ENCODE measurements at places on chromosomes 2 and 18.

DNA sequence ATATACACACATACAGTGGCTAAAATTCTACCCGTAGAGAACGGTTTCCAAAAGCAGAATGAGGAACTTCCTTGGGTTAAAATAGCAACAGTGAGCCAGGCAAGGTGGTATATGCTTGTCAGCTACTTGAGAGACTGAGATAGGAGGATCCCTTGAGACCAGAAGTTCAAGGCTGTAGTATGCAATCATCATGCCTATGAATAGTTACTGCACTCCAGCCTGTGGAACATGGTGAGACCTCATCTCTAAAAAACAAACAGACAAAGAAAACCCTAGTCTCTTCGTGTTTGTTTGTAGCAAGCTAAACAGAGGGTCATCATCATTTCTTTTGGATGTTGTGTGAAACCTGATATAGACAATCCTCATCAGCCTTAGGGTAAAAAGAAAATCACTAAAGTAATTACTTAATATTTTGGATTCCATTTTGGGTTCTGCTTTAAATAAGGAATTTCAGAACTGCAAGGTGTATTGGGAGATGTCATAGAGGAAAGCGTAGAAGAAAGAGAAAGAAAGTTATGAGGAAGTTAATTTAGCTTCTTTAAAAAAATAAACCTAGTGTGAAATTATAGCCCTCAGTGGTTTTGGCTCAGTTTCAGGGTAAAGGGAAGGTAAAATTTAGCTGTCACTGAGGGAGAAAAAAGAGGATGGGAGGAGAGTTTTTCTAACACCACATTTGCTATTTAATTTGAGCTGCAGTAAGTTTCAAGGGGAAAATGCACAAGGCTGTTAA, 46.5 kb downstream of the PLEK start:
- DNase-seq, result no peak

- no peak for DNase-seq
These were observed 11.2 kb downstream of the RND3 start for GRCh38 chr2:150476286-150476685.

GRCh38 chr2:181806039-181806392, 85.5 kb upstream of the ITPRID2 start:
- no peak for DNase-seq

DNA sequence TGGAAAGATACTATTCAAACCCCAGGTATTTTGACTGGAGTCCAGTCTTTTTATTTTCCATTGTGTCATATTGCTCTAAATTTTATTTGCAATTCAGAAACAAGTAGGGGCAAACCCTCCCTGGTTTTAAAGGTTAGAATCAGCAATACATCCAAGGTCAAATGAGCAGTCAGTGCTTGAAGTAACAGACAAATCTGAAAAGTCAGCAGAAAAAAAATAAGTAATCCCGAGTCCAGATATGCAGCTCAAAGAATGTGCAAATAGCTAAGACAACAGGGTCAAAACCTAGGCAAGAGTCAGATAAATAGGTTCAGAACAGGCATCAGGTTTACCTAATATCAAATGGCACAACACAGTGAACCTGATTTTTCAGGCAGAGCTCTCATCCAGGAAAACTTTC, 367.0 kb downstream of the STK39 start:
- DNase-seq, result no peak

- DNase-seq, result no peak
These were observed 82.2 kb downstream of the SOCS6 start for GRCh38 chr18:70370762-70371733.

- no peak for DNase-seq
These were observed 76.5 kb upstream of the HPCAL1 start for GRCh38 chr2:10226038-10226724.

DNA sequence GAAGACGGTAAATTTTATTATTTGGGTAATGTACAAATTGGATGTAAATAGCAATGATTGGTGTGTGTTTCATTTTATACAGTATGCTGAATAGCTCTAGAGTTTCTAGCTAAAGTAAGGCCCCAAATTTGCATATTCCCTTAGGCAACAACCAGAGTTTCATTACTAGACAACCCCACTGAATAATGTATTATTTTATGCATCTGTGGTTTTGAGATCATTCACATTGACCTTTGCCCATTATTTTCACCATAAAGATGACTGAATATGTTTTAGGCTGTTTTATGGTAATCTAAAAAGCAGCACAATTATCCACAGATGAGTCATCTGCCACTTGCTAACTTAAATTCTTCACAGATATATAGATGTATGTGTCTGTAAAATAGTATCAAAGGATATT, 44.5 kb upstream of the C2orf74 start:
- DNase-seq, result no peak

DNA sequence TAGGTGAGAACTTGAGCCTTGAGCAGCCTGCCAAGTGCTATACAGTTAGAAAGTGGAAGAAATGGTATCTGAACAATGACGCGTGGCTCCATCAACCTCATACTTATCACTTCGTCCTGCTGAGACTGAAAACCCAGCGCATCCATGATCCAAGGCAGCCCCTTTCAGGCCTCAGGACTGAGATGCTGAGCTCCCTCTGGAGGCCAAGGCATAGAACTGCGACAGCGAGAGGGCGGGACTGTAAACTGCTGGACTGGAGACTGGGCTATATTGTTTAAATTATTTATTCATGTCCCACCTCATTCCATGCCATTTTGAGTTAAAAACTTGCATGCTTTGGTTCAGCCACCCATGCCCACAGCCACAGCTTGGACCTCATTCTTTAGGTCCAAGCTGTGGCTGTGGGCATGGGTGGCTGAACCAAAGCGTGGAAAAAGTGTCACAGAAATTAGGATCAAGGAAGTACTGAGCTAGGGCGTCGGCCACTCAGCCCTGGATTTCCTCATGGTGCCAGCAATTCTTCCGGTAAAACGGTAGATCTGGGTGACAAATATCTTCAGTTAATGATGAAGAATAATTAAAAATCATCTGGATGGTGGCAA, 195.5 kb downstream of the L3MBTL4 start:
- DNase-seq, result no peak

DNA sequence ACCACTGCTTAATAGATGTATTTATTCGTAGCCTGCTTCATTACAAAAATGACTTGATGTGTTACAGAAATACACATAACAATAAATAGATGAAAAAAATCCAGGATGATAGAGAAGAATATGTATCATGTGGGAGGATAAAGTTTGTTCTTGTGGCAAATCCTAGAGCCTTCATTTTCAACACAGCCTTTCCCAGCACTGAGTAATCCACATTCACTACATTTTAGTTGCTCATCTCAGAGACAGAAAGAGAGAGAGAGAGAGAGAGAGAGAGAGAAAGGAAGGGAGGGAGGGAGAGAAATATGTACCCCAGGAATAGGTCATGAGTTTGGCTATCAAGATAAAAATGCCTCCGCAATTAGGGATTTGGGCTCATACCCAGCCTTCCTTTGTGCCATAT, 144.3 kb downstream of the RBMS1 start:
- DNase-seq, result no peak

DNA sequence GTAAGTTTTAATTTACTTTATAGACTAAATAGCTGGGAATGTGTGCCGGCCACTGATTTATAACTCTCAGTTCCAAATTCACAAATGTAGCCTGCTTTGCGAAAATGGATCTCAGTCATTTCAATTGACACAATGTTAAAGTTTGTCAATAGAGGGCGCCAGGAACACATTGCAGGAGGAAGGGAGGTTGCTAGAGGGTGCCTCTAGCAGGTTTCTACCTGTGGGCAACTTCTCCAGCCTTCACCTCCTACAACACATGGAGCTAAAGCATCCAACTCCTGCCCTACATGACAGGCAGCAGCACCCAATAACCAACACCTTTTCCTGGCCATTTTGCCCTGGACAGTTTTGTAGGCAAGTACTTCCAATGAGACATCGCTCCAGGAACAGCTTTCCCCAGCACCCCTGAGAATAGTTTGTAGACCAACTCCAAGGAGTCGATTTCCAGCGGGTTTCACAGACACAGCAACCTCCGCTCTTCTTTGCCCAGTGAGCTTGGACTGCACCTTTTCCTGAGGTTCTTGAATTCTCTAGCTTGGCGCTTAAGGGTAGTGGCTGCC, 784.8 kb upstream of the CDH2 start:
- no peak for DNase-seq

- DNase-seq, result no peak
These were observed 4.9 kb upstream of the XPO1 start for GRCh38 chr2:61543062-61543461.

DNA sequence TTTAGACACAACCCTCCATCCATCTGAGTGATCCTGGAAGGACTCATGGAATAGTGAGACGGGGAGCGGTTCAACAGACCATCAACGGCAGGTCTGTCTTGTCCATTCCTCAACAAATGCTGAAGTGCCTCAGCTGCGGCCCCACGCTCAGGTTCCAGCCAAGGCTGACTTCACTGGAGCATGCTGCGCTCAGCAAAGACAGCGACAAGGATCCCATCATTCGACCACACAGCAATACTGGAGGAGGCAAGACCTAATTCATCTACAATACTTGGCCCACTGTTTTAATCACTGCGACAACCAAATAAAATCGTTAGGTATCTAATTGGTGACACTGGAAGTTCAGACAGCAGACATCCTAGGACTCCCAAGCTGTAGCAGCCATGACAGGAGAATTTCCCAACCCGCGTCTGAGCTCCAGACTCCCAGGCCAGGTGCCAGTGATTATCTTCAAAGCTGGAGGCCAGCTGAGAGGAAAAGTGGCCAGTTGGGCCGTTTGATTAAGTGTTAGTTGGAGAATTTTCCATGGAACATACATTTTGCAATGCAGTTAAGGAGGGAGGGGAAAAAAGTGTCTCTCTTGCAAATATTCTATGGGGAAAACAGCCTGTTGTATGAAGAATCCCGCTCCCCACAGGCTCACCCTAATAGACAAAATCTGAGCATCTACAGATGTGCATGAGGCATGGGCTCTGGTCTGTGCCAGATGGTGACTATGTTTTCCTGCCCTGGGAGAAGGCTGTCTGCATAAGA, 92.5 kb upstream of the SLC35G4 start:
- no peak for DNase-seq

GRCh38 chr2:8197101-8197500, 484.8 kb upstream of the ID2 start:
- no peak for DNase-seq

DNA sequence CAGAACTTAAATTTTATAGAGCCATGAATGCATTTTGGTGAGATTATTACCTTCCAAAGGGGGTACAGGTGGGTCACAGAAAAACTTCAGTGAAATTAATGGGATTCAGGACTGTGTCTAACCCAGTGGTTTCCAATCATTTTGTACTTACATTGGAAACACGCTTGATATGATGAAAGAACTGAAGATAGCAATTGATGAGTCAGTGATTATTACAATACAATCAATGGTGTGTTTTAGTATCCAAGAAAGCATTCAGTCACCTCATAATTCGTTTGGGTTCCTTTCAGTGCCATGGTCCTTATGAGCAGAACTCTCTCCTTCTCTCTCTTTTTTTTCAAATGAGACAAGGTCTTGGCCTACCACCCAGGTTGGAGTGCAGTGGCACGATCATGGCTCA, 66.5 kb upstream of the IGFBP5 start:
- no peak for DNase-seq

DNA sequence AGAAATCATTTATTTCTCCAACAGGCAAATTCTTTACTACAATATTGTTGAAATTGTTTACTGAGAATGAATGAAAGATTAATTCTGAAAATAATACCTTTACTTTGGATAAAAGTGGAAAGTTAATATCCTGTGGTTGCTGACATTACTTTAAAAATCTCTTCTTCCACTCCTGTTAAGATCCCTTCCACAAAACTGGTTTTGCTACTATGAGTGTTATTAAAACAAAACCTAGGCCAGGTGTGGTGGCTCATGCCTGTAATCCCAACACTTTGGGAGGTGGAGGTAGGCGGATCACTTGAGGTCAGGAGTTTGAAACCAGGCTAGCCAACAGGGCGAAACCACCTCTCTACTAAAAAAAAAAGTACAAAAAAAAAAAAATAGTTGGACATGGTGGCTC, 123.9 kb upstream of the CCDC150 start:
- no peak for DNase-seq

- DNase-seq, result peak; percentile 54
These were observed 14.1 kb upstream of the CHRNA1 start for GRCh38 chr2:174778085-174778981.

GRCh38 chr2:70381235-70381634, 79.4 kb upstream of the FAM136A start:
- no peak for DNase-seq

GRCh38 chr2:221791844-221792243, 219.7 kb upstream of the EPHA4 start:
- DNase-seq, result no peak

GRCh38 chr2:216787851-216788540, 71.9 kb downstream of the TNP1 start:
- DNase-seq, result no peak

- DNase-seq, result no peak
These were observed 11.7 kb downstream of the CDH7 start for GRCh38 chr18:65762556-65762955.

DNA sequence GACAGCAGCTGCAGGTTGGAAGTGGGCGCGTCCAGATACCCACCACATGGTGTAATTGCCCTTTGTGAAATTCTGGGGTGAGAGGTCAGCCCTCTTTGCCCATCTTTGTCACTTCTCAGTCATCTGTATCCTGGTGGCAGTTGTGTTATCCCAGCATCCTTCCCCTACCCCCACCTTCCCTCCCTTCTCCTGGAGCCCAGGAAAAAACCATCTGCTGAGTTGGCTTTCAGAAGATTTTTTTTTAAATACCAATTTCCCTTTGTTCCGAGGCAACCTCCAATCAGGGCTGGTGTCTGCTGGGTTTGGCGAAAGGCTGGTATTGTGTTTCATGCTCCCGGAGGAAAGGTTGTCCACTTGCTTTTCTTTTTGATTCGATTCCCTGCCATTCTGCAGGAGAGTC, 35.2 kb downstream of the SETBP1 start:
- no peak for DNase-seq

- DNase-seq, result no peak
These were observed 92.7 kb upstream of the CD302 start for GRCh38 chr2:159890551-159891266.

DNA sequence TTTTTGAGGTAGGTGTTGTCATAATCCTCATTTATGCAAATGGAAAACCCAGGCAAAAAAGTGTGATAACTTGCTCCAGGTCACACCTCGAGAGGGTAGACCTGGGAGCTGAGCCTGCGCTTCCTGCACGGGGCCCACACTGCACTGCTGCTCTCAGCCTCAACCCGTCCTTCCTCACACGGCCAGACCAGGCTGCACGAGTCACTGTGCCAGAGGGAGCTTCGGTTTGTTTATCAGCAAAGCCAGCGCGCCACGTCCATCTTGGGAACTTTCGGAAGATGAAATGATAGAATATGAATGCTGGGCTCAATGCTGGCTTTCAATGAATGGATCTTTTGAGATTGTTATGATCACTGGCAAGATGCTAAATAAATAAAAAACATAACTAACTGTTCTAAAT, 14.4 kb downstream of the COPS9 start:
- DNase-seq, result no peak

GRCh38 chr2:211390536-211391188, 834.3 kb downstream of the CPS1 start:
- DNase-seq, result no peak
